ENCODE measurements at places on chromosomes 16 and 17.

GRCh38 chr16:84732674-84733352, 33.0 kb downstream of the USP10 start:
- no peak for DNase-seq

DNA sequence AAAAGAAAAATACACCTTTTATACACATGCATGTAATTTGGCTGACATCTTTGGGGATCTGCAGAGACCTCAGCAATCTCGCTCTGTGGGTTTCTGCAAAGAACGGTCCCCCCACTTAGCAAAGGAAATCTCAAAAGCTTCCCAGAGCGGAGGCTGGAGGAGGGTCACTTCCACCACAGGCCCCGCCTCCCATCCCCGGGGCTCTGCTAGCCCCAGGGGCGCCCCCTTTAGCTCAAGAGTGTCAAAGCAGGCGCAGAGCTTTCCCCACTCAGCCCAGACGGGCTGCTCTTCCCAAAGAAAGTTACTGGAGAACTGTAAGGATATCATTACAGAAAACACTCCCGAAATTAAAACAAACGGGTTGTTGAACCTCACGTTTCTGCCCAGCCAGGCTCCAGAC, 11.4 kb downstream of the SLC13A5 start:
- no peak for DNase-seq

GRCh38 chr16:68539711-68540239, 684 bp downstream of the ZFP90 start:
- no peak for DNase-seq

DNA sequence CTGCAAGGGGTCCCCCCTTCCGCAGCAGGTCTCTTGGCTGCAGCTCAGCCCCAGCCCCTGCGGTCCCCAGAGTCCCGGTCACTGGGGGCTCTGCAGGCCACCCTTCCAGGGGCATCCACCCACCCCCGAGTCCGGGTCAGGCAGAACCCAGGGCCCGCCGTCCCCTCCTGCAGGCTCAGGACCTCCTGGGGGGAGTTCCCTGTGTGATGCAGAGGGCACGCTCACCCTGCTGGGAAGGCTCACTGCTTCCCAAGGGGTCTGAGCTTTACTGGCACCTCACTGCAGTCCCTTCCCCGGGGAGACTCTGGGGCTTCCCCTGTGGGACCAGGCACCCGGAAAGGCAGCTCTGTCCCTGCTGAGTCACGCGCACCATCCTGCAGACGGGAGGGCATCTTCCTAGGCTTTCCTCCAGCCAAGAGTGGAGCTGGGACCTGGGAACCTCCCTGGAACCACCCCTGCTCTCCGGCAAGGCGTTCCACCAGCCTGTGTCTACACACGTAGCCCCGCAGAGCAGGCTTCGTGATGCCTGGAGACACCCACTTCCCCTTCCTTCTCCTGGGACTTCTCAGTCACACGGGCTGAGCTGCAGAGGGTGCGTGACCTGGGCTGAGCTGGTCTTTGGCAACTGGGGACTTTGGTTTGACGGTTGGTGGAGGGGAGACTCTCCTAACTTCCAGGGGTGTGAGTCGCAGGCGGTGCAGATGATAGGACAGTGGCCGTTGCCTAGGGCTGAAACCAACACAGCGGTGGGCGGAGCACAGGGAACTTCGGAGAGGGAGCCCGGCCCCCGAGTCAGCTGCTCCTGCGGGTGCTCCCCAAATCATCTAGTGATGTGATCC, 23.4 kb downstream of the SLC25A10 start:
- DNase-seq = peak; percentile 63

DNA sequence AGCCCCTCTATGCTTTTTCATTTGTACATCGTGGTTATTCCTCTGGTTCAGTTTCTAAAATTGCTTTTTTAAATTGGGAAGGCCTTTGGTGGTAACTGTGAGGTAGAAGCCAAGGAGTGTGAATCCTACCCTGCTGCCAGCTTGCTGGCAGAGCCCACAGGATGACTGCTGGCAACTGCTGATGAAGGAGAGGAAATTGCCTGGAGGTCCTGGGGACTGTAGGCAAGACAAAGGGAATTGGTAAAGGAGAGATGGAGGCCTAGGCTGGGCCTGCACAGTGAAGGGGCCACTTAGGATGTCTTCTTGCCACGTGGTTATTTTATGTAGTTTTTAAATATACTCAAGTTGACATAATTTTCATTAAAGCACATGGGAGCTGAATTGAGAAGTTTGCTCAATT, 15.8 kb downstream of the C17orf58 start:
- no peak for DNase-seq

- no peak for DNase-seq
These were observed 29.4 kb downstream of the RNF112 start for GRCh38 chr17:19440421-19440820.

GRCh38 chr16:68078701-68079375, 6.3 kb upstream of the NFATC3 start:
- no peak for DNase-seq

GRCh38 chr16:27383556-27384243, 18.3 kb upstream of the IL21R start:
- no peak for DNase-seq

DNA sequence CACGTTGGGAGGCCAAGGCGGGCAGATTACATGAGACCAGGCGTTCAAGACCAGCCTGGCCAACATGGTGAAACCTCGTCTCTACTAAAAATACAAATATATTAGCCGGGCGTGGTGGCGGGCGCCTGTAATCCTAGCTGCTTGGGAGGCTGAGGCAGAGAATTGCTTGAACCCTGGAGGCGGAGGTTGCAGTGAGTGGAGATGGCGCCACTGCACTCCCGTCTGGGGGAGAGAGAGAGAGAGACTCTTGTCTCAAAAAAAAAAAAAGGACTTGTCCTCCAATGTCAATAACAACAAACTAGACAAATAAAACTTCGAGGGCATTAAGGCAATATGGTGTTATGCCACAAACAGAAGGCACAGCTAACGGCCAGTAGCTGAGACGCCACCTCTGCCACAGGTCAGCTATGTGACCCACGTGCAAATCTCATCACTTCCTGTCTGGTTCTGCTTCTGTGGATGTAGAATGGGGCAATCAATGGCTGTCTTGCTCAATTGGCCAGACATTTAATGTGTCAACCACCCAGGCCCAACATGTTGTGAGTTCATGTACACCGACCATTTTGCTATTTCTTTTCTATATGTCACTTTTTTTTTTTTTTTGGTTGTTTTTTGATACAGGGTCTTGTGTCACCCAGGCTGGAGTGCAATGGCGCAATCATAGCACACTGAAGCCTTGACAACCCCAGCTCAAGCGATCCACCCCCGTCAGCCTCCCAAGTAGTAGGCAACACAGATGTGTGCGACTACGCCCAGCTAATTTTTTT, 834 bp upstream of the TXNDC11 start:
- no peak for DNase-seq

- no peak for DNase-seq
These were observed 546 bp upstream of the PSMD7 start for GRCh38 chr16:74296104-74296431.

- no peak for DNase-seq
These were observed 15.0 kb downstream of the HASPIN start for GRCh38 chr17:3738562-3739295.

GRCh38 chr17:58504826-58505351, 9.5 kb downstream of the MTMR4 start:
- DNase-seq = no peak

GRCh38 chr16:48194828-48195556, 39.2 kb upstream of the ABCC12 start:
- DNase-seq = no peak

- DNase-seq = no peak
These were observed 173.2 kb upstream of the FOXF1 start for GRCh38 chr16:86337138-86337537.

DNA sequence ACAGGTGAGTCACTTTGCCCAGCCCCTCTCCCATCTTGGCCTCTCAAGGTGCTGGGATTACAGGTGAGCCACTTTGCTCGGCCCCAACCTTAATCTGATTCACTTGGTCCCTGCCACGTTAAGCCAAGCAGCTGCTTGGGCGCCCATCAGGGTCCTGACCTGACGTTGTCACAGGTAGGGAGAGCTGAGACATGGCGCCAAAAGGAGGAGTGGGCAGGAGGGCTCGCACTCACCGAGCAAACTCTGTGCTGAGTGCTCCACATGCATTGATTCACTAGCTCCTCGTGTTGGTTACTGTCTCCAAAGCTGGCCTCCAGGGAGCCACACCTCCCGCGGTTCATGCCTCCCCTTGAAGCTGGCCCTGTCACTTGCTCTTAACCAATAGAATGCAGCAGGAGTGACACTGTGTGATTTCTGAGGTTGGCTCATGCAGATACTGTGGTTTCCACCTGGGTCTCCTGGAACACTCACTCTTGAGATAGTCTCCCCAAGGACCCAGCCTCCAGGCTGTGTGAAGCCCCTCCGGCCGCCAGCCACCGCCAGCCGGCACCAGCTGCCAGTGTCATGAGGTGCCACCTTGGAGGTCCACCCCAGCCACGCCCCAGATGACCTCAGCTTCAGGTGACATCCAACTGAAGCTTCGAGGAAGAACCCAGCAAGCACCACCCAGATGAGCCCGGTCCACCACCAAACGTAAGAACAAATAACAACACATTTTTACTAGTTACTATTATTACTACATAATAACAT, 223.0 kb downstream of the GSG1L start:
- no peak for DNase-seq

- DNase-seq = peak; percentile 87
These were observed at the start of gene LGALS3BP for GRCh38 chr17:78979780-78980623. Gene LGALS3BP (minus strand): TSS chr17:78979923. CDS start chr17:78977191, 2,732 bp downstream.

DNA sequence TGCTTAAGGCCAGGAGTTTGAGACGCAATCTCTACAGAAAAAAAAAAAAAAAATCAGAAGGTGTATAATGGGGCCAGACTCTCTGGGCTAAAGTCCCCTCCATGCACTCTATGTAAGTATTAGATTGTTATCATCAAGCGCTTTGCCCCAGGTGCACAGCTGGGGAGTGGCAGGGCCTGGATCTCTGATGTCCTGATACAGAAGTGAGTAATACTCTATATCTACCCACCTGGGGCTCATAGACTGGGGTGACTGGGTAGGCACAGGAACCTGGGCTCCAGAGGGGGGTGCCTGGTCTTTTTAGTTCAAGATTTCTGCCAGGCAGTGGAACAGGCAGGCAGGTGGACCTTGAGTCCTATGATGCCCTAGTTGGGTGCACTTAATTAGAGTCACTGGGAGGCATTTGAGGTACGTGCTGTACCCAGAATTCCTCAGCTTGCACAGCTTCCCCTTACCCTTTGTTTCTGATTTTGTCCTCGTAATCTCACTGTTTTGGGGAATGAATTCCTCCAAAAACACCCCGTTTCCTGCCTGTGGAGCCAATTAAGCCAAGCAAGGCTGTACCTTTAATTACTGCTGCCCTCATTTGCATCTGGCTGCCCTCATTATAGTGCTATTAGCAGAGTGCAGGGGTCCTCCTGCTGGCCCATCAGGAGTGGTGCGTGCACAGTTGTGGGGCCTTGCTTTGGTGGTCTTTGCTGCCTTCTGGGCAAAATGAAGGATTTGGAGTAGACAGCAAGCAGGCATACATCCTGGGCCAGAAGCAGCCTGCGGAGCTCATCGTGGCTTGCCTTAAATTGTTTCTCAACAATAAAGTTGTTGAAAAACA, 239.0 kb downstream of the SNX29 start:
- DNase-seq = no peak

- DNase-seq = no peak
These were observed 93.1 kb downstream of the AXIN2 start for GRCh38 chr17:65468321-65468720.

GRCh38 chr16:76059186-76059585, 218.0 kb upstream of the CNTNAP4 start:
- no peak for DNase-seq

GRCh38 chr17:48543854-48544348, 1.0 kb downstream of the HOXB2 start:
- DNase-seq = peak; percentile 16

DNA sequence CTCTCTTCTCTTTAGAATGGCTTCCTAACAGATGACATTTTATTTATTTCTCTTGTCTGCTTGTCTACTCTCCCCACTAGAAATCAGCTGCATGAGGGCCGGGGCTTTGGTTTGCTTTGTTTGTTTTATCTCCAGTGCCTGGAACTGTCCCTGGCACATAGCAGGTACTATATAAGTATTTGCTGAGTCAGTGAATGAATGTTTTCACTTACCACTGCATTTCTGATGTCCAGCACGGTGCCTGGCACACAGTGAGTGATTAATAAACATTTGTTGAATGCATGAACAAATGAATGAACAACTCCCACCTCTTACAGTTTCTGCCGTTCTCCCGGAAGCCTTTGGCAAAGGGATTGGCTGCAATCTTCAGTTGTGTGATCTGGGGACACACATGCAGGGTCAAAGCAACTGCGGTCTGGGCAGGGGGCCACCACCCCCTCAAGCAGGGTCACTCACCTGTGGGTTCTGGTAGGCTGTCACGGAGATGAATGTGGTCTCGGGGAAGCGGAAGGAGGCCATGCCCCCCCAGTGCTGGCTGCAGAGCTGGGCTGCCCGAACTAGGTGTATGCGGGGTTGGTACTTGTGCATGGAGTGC, 3.4 kb downstream of the TBX6 start:
- no peak for DNase-seq

DNA sequence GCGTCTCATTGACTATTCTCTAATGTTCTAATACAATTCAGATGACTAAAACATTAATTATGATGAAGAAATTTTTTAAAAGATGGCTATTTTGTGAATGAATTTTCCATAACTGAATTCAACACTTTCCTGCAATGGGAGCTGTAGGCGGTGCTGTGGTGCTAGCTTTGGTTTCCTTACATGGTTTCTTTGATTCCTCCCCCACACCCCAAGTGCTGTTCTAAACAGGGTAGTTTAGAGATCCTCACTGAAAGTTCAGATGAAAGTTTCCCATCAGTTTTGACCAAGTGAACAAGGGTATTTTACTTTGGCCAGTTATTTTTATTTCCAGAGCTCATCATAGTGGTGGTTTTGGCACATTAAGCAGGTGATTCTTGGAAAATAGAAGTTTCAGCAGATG, 26.0 kb upstream of the MRC2 start:
- DNase-seq = no peak

DNA sequence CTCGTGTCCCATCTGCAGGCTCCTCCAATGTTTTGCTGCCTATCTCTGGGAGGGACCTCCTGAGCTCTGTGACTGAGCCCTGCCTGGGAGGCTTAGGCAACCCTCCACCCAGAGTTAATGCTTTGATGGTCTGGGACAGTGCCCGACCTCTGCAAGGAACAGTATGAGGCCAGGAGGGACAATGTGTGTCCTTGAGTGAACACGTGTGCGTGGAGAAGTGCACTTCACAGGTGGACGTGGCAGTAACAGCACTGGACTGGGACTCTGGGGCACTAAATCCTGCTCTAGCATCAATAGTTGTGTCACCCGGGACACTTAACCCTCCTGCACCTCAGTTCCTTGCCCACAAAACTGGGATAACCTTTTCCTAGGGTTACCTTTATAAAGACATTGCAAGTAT, 4.6 kb downstream of the UBTF start:
- DNase-seq = no peak

GRCh38 chr16:2857451-2858244, at the start of gene PRSS22:
Gene PRSS22 (minus strand): TSS chr16:2858170. CDS start chr16:2858104, 66 bp downstream.
- DNase-seq = no peak

GRCh38 chr17:75346906-75347305, 57.7 kb upstream of the SLC25A19 start:
- DNase-seq = no peak

- no peak for DNase-seq
These were observed 5.8 kb downstream of the CBLN1 start for GRCh38 chr16:49275870-49276269.

- peak; percentile 24 for DNase-seq
These were observed 5.8 kb downstream of the TRIM25 start for GRCh38 chr17:56908001-56908542.
